ENCODE measurements at places on chromosomes 5 and 9.
A peak's percentile ranks its signal among the peaks of the same experiment; 100 is the strongest.

- no peak for DNase-seq
Observed at GRCh38 chr9:98484162-98484561, 224.6 kb downstream of the GABBR2 start.

GRCh38 chr5:36600917-36601527, 5.4 kb upstream of the SLC1A3 start:
- no peak for DNase-seq

- DNase-seq = no peak
Observed at GRCh38 chr5:104628911-104629310, 1066.3 kb upstream of the NUDT12 start.

GRCh38 chr5:68169903-68170302, 45.7 kb upstream of the PIK3R1 start:
- DNase-seq = no peak

DNA sequence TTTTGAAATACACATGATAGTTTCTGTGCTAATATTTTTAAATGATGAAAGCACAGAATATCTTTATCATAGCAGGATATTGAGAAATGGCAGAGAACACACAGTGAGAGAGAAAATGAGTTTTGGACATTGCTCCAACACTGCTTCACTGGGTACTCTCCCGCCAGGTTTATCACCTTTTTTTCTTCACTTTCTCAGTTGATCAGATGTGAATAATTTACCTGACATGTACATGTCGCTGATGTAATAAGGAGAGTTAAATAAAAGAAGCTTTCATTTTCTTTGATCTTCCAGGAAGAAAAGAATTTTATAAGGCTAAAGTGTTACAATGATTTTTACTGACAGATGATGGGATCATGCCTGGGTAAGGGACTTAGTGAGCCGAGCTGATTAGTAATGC, 134.5 kb downstream of the ALDH1A1 start:
- DNase-seq = no peak

GRCh38 chr5:122398016-122398415, 86.0 kb downstream of the SNCAIP start:
- no peak for DNase-seq

GRCh38 chr5:6466975-6467567, 18.4 kb downstream of the UBE2QL1 start:
- DNase-seq = no peak

- no peak for DNase-seq
Observed at GRCh38 chr9:126532489-126532888, 81.2 kb upstream of the LMX1B start.

DNA sequence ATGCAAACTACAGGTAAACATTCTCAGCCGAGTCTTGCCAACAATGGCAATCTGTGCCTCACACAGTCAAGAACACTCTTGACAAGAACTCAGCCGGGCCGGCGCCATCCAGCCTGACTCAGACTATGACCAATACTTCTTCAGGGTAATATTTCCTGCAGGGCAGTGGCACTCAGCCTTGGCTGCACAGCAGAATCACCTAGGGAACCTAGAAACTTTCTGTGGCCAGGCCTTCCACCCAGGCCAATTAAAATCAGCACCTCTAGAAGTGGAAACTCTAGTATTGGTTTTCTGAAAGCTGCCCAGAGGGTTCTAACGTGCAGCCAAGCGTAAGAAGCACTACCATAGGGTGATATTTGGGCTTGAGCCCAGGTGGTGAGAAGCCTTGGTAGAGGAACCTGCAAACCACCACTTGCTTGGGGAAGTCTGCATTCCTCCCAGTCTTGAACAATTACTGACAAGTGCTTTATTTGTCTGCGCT, 120.6 kb downstream of the TTLL11 start:
- no peak for DNase-seq

GRCh38 chr5:42756606-42757601, at the start of gene CCDC152:
TSS of gene CCDC152 (plus strand) at chr5:42756818. CDS start at chr5:42759122, 2,304 bp downstream.
- DNase-seq = peak; percentile 24

- no peak for DNase-seq
Observed at GRCh38 chr9:100346836-100347235, 5.9 kb downstream of the TEX10 start.

DNA sequence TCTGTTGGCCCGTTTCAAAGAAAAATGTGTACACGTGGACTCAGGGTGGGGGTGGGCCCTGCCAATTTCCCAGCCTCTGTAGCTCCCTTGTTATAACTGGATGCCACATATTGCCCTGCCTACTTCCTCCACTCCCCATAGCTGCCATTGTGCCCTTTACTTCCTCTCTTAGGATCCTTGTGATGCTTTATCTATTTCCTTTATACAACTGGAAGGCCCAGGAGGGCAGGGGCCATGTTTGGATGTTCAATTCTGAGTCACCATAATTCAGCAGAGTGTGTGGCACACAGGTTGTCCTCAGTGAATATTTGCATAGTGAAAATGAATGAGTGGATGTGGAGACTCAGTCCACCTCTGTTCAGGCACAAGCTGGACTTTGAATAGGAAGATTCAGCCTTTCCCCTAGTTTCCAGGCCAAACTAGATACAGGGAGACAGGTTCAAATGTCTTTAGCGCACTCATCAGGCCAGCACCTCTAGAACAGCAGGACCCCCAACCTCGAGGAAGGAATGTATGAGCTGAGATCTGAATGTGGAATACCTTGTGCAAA, 10.6 kb upstream of the FEM1C start:
- no peak for DNase-seq

DNA sequence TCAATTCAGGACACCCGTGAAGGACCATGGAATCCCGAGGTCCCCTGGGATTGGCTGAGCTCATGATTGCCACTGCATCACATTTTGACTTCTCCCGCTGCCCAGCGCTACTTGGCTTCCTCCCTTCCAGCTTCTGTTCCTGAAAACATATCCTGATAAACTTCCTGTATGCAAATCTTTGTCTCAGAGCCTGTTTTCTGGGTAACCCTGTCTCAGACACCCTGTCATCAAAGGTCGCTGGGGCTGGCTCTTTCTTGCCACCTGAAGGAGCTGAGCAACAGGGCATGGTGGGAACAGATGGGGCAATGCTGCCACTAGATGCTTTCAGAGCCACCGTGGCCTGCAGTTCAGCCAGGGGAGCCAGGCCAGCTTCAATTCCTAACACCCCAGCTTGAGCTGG, 154.3 kb upstream of the TBC1D2 start:
- DNase-seq = no peak

- DNase-seq = no peak
Observed at GRCh38 chr9:119758241-119758640, 389.0 kb upstream of the BRINP1 start.

GRCh38 chr9:83521411-83521810, 16.8 kb downstream of the FRMD3 start:
- DNase-seq = no peak
